ENCODE measurements at places on chromosomes 5 and 9. TPM values are rescaled to one million over a fixed set of nuclear protein-coding genes. Genes with fewer than 3 reads are reported as not detected.

FAM169A gene
- 16.5 TPM for total RNA-seq

GRCh38 chr5:75275756-75276155 lies 39.1 kb upstream of the ANKRD31 start:
- H3K36me3 ChIP-seq, result no peaks in the 10 kb centered on the region
- no peak overlapping the region for H3K4me3 ChIP-seq
- H3K27me3 ChIP-seq, result no peaks in the 10 kb centered on the region
- H3K4me1 ChIP-seq, result no peaks in the 10 kb centered on the region
- DNase-seq, result no peak

JAKMIP2 gene
- 0.79 TPM for total RNA-seq

OR13C5 gene
- not detected for total RNA-seq

SAXO1 gene
- total RNA-seq, result not detected

GRCh38 chr5:148107608-148108007 lies 43.8 kb downstream of the SPINK5 start:
- no peaks in the 10 kb centered on the region for H3K4me1 ChIP-seq
- no peak for DNase-seq
- no peaks in the 10 kb centered on the region for H3K36me3 ChIP-seq
- H3K4me3 ChIP-seq, result no peak overlapping the region
- no peaks in the 10 kb centered on the region for H3K27me3 ChIP-seq
- no peak overlapping the region for H3K27ac ChIP-seq

DNA sequence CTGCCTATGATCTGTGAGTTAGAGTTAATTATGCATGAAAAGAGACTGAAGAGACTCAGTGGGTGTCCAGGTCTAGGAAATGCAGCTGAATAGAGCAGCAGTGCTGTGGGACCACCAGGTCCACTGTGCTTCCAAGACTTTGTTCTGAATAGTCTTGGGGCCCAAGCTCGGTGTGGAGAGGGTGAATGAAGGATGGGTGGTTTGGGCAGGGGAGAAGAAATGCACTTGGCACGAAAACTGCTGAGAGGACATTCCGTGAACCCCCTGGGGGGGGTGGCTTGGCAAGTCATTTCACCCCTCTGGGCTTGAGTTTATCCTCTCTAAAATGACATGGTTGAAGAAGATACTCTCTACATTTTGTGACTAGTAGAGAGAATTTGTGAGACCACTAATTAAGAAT lies 36.0 kb upstream of the GOLPH3 start:
- no peaks in the 10 kb centered on the region for H3K4me1 ChIP-seq
- H3K27me3 ChIP-seq, result no peaks in the 10 kb centered on the region
- H3K4me3 ChIP-seq, result no peak overlapping the region
- no peak for DNase-seq

DNA sequence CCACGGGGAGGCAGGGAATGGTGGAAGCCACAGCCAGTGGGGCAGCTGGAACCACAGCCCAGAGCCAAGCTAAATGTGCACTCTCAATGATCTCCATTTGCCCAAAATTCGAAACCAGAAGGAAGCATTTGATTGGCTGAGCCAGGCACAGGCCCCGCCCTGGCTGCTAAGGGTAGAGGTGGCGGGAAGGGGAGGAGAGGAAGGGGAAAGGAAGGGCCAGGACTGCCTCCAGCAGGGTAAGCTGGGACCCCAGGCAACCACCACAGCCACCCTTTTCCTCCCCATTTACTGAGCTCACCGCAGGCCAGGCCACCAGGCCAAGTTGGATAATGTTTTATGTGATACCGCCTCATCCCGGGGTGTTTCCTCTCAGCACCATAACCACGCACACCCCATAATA lies 100.3 kb upstream of the RAPGEF1 start:
- H3K4me3 ChIP-seq, result no peak overlapping the region
- DNase-seq, result no peak

BSPRY gene
- total RNA-seq, result not detected

DNA sequence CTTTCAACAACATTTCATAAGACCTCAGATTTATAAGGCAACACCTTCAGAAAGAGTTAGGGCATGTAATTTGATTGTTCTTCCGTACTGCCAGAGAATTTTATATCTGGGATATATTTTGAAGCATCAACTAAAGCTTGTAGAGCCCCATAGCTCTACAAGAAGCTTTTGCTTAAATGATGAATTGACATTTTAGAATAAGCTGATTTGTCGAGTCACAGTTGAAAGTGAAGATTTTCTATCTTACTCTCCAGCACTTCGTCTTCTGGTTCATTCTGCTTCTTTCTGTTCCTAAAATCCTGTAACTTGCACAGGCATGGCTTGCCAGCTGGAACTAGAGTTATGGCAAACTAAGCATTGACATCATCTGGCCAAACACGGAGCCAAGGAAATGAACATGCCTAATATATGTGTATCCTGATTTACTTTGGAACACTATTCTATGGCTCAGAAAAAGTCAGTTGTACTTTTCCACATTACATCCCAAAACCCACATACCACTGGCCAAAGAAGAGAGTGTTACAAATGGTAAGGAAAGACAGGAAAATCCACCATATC lies 68.6 kb upstream of the MAST4 start:
- DNase-seq, result no peak
- no peak overlapping the region for H3K27ac ChIP-seq
- H3K4me3 ChIP-seq, result no peak overlapping the region
- H3K36me3 ChIP-seq, result no peaks in the 10 kb centered on the region
- H3K4me1 ChIP-seq, result no peaks in the 10 kb centered on the region

CACFD1 gene
- 2.9 TPM for total RNA-seq

IRX2 gene
- 16.7 TPM for total RNA-seq

PDCD1LG2 gene
- 8.8 TPM for total RNA-seq

DNA sequence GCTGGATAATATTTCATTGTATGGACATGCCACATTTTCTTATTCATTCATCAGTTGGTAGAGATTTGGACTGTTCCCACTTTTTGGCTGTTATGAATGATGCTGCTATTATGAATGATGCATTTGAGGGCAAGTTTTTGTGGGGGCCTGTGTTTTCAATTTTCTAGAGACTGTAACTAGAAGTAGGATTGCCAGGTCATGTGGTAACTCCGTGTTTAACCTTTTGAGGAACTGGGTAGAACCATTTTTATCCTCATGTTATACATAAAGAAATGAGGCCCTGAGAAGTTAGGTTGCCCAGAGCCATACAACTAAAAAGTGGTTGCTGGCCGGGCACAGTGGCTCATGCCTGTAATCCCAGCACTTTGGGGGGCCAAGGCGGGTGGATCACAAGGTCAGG lies 22.4 kb upstream of the STRBP start:
- H3K4me3 ChIP-seq, result no peak overlapping the region
- H3K27ac ChIP-seq, result no peak overlapping the region
- H3K27me3 ChIP-seq, result no peaks in the 10 kb centered on the region
- DNase-seq, result no peak

GRCh38 chr5:78667461-78668103 lies 19.0 kb upstream of the LHFPL2 start:
- no peak overlapping the region for H3K4me3 ChIP-seq
- no peak overlapping the region for H3K27ac ChIP-seq
- no peaks in the 10 kb centered on the region for H3K27me3 ChIP-seq
- H3K4me1 ChIP-seq, result no peaks in the 10 kb centered on the region
- DNase-seq, result no peak
- no peaks in the 10 kb centered on the region for H3K36me3 ChIP-seq

DNA sequence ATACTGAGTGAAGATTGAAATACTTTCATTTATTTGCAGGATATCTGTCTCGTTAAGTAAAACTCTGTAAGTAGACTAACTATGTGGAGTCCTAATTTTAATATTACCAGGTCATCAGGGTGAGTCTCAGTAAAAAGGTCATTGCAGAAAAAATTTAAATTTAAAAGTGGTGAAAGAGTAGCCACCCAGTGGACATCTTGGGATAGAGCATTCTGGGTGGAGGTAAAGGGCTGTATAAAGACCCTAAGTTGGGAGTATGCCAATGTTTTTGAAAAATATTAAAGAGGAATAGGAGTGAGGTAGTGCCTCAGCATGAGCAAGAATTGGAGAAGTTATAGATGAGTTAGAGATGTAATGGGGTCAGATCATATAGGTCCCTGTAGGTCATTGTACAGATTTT lies 145.5 kb downstream of the HMHB1 start:
- H3K4me1 ChIP-seq, result no peaks in the 10 kb centered on the region
- no peak overlapping the region for H3K27ac ChIP-seq
- no peaks in the 10 kb centered on the region for H3K36me3 ChIP-seq
- H3K4me3 ChIP-seq, result no peak overlapping the region
- DNase-seq, result no peak
- H3K27me3 ChIP-seq, result no peaks in the 10 kb centered on the region

DNA sequence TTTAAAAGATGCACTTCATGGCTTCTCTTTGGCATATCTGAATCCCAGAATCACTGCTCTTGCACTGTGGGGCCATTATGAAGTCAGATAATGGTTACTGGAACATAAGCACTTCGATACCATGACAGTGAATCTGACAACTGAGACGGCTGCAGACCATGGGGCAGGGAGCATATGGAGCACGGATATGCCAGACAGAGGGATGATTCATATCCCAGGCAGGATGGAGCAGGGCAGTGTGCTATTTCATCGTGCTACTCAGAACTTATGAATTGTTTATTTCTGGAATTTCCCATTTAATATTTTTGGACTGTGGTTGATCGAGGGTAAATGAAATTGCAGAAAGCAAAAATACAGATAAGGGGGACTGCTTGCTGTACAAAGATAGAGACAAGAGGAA lies 145.0 kb downstream of the EGFLAM start:
- H3K4me1 ChIP-seq, result no peaks in the 10 kb centered on the region
- no peak overlapping the region for H3K4me3 ChIP-seq
- H3K27me3 ChIP-seq, result peaks cover 21% of the 10 kb centered on the region
- H3K36me3 ChIP-seq, result no peaks in the 10 kb centered on the region

DNA sequence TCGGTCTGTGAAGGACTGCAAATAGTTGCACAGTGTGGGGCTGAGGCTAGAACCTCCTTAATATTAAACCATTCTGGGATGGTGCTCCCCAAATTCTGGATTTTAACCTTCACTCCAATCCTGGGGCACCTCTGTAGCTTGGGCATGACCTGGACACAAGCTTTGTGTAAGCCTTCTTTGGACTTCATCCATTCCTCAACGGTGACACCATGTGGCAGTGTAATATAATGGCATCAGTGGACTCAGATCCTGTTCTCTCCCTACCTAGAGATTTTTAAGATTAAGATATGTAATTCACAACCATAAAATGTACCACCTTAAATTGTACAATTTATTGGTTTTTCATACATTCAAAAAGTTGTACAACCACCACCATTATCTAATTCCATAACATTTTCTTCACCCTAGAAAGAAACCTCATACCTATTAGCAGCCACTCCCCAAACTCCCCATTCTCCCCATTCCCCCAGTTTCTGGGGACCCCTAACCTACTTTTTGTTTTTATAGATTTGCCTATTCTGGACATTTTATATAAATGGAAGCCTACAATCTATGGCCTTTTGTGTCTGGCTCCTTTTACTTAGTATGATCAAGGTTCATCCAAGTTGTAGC lies 4.8 kb upstream of the PLGRKT start:
- H3K27ac ChIP-seq, result no peak overlapping the region
- no peaks in the 10 kb centered on the region for H3K36me3 ChIP-seq
- H3K4me3 ChIP-seq, result no peak overlapping the region
- no peak for DNase-seq
- H3K27me3 ChIP-seq, result no peaks in the 10 kb centered on the region

GRCh38 chr9:104740621-104741020 lies 6.9 kb upstream of the NIPSNAP3A start:
- H3K4me3 ChIP-seq, result no peak overlapping the region
- no peaks in the 10 kb centered on the region for H3K36me3 ChIP-seq
- H3K4me1 ChIP-seq, result peaks cover 7% of the 10 kb centered on the region
- no peak for DNase-seq

C5orf58 gene
- total RNA-seq, result not detected

SLC6A3 gene
- not detected for total RNA-seq

ANKRA2 gene
- total RNA-seq, result 10.2 TPM

- no peaks in the 10 kb centered on the region for H3K4me1 ChIP-seq
- DNase-seq, result no peak
- no peaks in the 10 kb centered on the region for H3K36me3 ChIP-seq
- no peak overlapping the region for H3K27ac ChIP-seq
- no peak overlapping the region for H3K4me3 ChIP-seq
Observed at GRCh38 chr5:116507051-116507537, 67.5 kb downstream of the SEMA6A start.

- no peak overlapping the region for H3K4me3 ChIP-seq
- no peak for DNase-seq
- H3K27ac ChIP-seq, result no peak overlapping the region
- H3K4me1 ChIP-seq, result no peaks in the 10 kb centered on the region
- H3K36me3 ChIP-seq, result no peaks in the 10 kb centered on the region
Observed at GRCh38 chr9:35333551-35333950, 156.4 kb upstream of the RUSC2 start.

GRCh38 chr5:118016396-118016795 lies 972.0 kb downstream of the DTWD2 start:
- H3K36me3 ChIP-seq, result no peaks in the 10 kb centered on the region
- no peak overlapping the region for H3K27ac ChIP-seq

- DNase-seq, result no peak
- no peaks in the 10 kb centered on the region for H3K27me3 ChIP-seq
- H3K4me1 ChIP-seq, result no peaks in the 10 kb centered on the region
- no peak overlapping the region for H3K4me3 ChIP-seq
- H3K36me3 ChIP-seq, result no peaks in the 10 kb centered on the region
Observed at GRCh38 chr5:114999176-114999575, 170.5 kb downstream of the TRIM36 start.

DNA sequence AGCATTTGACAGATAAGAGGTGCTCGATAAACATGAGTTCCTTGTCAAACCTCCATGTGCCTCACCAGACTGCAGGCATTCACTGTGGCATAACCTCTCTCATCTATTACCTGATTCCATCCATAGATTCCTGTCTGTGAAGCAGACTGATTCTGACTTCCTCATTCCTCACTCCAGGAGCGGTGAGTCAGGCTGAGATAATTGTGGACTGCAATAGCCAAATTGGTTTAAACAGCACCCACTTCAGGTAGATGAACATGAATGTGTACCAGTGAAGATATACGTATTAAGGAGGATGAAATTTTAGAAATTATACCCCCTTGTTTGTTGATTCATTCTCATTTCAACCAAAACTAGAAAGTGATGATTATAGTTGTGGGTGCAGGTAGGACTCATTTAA lies 391.2 kb downstream of the HINT1 start:
- no peaks in the 10 kb centered on the region for H3K4me1 ChIP-seq
- no peaks in the 10 kb centered on the region for H3K36me3 ChIP-seq
- no peak overlapping the region for H3K4me3 ChIP-seq
- DNase-seq, result no peak

DNAJC18 gene
- total RNA-seq, result 4.7 TPM

DNA sequence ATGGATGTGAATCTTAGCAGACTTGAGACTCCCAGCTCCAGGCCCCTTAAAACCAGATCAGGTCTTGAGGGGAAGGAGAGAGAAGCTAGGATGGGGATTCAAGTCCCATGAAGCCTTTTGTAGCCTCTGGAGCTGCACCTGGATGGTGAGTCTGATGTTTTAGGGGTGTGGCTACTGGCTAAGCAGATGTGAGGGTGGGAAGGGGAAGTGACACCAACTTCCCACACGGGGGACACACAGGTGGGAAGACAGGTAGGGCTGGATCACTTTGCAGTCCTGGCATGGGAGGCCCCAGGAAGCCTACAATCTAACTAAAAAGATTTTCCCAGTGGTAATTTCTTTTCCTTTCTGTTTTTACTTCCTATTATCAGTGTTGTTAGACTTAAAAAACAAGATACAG lies 38.7 kb upstream of the UBAP2 start:
- H3K27ac ChIP-seq, result no peak overlapping the region
- H3K4me1 ChIP-seq, result no peaks in the 10 kb centered on the region
- peaks cover 9% of the 10 kb centered on the region for H3K36me3 ChIP-seq

ORM2 gene
- not detected for total RNA-seq

- no peak overlapping the region for H3K27ac ChIP-seq
- DNase-seq, result no peak
- no peak overlapping the region for H3K4me3 ChIP-seq
- H3K36me3 ChIP-seq, result no peaks in the 10 kb centered on the region
- no peaks in the 10 kb centered on the region for H3K4me1 ChIP-seq
Observed at GRCh38 chr5:51388488-51389287, 5.4 kb downstream of the ISL1 start.

Data from SJSA1 (cell line).